ENCODE measurements at places on chromosomes 3 and 15.
A peak's percentile ranks its signal among the peaks of the same experiment; 100 is the strongest.

GRCh38 chr3:6264036-6264435 lies 596.9 kb upstream of the GRM7 start:
- DNase-seq, result no peak

GRCh38 chr15:80059786-80060355 lies 395 bp downstream of the ZFAND6 start:
- DNase-seq, result peak; percentile 86

- DNase-seq, result peak; percentile 76
Measured at GRCh38 chr3:114290911-114291901, 2.6 kb upstream of the TIGIT start.

GRCh38 chr3:111285694-111286093 lies 214.1 kb downstream of the NECTIN3 start:
- DNase-seq, result no peak

GRCh38 chr3:119063471-119063870 lies 28.8 kb upstream of the IGSF11 start:
- DNase-seq, result no peak

DNA sequence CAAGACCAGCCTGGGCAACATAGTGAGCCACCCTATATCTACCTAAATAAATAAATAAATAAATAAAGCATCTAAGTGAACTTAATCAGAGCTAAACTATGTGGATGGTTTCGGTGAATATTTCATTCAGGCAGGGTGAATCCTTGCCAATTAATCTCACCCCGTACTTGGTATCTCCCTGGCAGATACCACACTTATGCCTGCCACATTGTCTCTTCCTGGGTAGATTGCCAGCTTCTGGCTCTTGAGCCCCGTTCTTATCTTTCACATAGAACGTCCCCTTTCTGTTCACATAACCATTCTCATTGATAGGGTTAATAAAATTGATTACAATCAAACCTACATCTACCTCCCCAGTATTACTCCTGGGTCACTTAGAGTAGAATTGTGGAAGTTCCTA lies 7.0 kb downstream of the SNAP23 start:
- DNase-seq, result no peak

Measured in NB4 (cell line).